ENCODE measurements at places on chromosomes 5 and 9.
A peak's percentile ranks its signal among the peaks of the same experiment; 100 is the strongest.

DNA sequence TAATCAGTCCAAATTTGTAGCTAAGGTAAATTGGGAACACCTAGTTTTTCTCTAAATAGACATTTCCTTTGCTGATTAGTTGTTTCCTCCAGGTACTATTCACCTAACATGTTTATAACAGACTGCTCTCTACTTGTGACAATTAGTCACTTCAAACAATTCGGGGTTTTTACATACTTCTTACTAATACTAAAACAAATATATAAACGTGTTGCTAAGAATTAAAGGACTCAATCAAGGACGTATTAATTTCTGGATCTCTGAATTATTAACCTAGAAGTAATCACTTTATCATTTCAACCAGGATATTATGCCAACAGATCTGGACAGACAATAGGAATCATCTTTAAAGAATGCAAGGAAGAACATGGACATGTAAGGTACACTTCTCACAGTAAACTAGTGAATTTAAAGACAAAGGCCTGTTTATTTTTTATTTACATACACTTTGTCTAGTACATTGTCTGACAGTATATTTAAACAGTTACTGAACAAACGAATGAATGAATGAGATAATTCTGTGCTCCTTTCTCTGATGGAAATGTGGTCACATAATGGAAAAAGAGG, 22.3 kb downstream of the PJA2 start:
- DNase-seq = no peak

DNA sequence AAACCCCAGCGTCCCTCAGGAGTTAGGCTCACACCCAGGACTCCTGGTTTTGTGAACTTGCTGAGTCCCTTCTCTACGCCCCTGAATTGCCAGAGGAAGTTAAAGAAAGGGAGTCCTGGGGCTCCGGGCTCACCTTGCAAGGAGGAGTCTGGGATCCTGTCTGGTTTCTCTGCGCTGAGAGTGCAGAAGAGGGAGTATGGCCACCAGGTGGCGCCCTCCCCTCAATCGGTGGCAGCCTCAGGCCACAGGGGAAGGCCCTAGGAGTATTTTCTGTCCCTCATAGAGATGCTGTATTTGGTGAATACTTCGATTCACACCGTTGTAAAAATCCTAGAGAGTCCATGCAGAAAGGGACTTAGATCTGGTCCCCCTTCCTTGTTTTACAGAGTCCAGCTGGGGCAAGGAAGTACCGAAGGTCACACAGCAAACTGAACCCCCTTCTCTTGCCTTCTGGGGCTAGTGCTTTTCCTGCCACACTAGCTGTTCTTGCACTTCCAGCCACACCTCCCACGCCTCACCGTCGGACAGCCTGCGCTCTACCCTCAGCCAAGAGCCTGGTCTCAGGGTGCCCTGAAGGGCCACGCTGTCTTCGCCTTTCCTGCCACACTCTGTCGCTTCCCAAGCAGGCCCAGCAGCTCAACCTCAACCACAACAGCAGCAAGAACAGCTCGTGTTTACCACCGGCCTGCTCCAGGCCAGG, 10.2 kb downstream of the HAND1 start:
- DNase-seq = peak; percentile 91

GRCh38 chr5:40653221-40654022, 26.3 kb upstream of the PTGER4 start:
- DNase-seq = no peak

- no peak for DNase-seq
Measured at GRCh38 chr5:163941079-163941478, 435.7 kb downstream of the MAT2B start.

DNA sequence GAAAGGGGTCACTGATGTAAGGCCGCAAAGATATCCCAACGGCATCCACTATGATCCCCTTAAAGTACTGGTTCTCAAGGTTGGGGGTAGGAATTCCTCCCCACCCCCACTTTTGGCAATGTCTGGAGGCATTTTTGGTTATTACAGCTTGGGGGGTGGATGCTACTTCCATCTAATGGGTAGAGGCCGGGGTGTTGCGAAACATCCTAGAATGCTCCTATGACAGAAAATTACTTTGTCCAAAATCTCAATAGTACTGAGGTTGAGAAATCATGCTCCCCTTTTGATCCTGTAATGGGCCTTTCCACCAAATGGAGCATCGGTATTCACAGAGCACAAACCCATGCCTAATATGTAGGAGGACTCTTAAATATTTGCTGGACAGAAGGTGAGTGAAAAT, 20.8 kb upstream of the TCERG1 start:
- no peak for DNase-seq

DNA sequence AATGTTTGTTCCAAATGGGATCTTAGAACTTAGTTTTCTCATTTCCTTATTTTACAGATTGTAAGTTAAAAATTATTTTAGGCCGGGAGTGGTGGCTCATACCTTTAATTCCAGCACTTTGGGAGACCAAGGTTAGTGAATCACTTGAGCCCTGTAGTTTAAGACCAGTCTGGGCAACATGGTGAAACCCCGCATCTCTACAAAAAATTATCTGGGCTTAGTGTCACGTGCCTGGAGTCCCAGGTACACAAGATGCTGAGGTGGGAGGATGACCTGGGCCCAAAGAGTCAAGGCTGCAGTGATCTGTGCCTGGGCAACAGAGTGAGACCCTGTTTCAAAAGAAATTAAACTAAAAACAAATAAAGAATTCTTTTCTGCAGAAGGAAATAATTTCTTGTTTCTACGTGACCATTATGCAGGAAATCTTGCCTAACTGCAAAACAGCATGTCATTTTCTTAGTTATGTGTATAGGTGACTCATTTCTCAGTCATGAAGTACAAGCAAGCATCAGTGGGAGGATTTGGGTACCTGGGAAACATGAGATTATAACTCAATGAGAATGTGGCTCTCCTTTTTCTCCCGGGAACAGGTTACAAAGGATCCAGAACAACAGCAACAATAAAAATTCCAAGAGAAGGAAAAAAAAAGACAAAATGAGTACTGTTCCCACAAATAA, 375.1 kb upstream of the ST8SIA4 start:
- no peak for DNase-seq

- DNase-seq = no peak
Measured at GRCh38 chr5:168301593-168302390, 10.3 kb downstream of the WWC1 start.

DNA sequence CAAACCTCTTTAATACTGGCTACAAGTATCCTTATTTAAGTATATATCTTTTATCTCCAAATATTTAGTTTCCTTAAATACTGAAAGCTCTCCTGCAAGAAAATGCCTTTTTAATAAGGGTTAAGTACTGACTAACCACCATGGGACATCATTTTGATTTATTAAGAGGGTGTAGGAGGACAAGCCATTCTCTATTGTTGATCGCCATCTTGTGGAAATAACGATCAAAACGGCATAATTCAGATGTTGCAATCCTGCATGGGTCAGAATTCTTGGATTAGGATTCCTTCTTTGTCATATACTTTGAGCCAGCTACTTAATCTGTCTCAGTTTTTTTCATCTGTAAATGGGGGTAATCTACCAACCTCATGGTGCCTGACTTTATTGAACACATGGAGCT, 28.7 kb upstream of the C5orf46 start:
- DNase-seq = no peak

DNA sequence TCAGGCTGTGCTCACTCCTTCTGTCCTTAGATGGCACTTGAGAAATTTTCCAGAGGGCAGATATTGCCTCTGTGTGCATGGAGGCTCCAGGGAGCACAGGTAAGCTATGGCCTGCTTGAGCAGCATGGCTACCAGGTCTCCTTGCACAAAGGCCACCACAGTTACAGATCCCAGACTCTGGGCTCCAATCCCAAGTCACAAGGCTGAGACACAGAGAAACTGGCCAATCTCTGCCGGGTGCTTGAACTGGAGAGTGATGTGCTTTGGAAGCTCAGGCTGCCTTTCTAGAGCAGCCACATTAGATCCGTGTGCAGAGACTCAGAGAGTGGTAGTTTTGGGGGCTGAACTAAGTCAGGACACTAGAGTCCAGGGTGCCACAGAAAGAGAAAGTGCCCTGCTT, 145.7 kb downstream of the SEMA6A start:
- no peak for DNase-seq

GRCh38 chr9:109450346-109450745, 47.8 kb downstream of the PTPN3 start:
- no peak for DNase-seq

- DNase-seq = no peak
Measured at GRCh38 chr5:71872311-71872864, 153.3 kb downstream of the CARTPT start.

- no peak for DNase-seq
Measured at GRCh38 chr5:124604419-124604818, 142.0 kb downstream of the ZNF608 start.

GRCh38 chr5:38794986-38795385, 50.8 kb upstream of the OSMR start:
- no peak for DNase-seq

GRCh38 chr5:38453506-38453905, 102.9 kb downstream of the LIFR start:
- DNase-seq = no peak

DNA sequence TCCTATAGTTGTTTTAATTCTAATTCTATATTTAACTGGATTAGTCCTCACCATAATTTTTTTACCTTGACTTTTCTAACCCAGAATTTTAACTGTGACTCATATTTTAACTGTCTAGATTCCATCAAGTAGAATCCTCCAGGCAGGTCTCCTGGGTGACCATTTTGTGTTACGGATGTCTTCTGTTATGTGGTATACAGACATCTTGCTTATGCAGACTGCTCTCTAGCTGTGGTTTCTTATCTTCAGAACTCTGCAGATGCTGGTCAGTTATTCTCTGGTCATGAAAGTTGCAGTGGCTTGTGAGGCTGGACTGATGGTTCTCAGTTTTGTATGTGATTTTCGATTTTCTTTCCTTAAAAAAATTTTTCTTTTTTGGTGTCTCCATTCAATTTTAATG, 139.4 kb downstream of the ATG10 start:
- DNase-seq = no peak

- peak; percentile 15 for DNase-seq
Measured at GRCh38 chr9:75889977-75890471, 449 bp upstream of the PCSK5 start.

GRCh38 chr5:147176422-147176821, 58.4 kb upstream of the STK32A start:
- no peak for DNase-seq

GRCh38 chr9:130399768-130400167, 45.0 kb upstream of the ASS1 start:
- DNase-seq = no peak

GRCh38 chr5:144169904-144170275, 569 bp downstream of the YIPF5 start:
- DNase-seq = no peak

DNA sequence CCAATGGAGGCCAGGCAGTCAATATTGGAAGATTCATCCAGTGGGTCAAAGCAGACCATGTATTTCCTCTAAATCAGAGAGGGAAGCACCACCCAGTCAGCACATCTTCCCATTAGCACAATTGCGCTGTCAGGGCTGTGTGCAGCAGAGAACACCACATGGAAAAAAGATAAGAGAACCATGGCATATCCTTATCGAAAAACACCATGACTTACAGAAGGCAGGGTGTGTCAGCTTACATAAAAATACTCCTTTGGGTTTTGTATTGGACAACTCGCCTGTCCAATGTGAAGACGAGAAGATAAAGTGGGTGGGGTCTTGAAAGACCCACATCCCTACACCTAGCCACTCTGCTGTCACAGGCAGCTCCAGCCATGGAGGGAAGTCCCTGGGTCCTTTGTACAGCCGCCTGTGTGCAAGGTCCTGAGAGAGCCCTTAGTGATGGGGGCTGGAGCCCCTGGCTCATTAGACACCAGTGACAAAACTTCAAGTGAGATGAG, 71.9 kb upstream of the SPATA31E1 start:
- DNase-seq = no peak

DNA sequence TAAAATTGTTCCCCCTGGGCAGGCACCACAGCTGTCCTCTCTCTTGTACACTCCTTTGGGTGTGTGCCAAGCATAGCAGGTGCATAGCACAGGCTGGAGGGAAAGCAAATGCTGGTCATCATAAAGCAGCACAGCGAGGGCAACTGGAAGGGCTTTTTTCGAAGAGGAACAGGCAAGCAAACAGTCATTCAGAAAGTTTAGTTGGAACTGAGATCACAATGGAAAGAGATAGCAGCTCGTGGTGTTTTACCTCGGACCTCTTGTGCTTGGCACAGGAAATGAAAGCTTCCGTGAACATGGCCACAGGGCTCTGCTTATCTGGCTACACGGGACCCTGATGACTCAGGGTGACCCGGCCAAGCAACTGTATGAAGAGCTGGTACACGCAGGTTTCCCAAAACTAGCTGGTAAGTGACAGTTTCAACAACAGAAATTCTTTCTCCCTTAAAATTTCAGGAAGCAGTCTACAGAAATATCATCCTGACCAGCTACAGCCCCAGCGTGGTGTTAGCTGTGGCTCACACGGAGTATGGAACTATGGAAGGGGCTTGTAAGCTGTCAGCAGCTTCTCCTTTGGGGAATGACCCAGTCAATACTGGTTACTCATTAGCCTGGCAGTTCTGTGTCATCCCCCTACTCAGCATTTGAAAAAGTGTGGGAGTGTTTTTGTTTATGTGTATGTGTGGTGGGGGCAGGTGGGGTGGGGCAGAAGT, 48.1 kb downstream of the POC5 start:
- no peak for DNase-seq

GRCh38 chr5:61311836-61312808, 19.9 kb upstream of the ZSWIM6 start:
- DNase-seq = no peak

- no peak for DNase-seq
Measured at GRCh38 chr5:75614176-75614575, 2.9 kb downstream of the ANKDD1B start.

DNA sequence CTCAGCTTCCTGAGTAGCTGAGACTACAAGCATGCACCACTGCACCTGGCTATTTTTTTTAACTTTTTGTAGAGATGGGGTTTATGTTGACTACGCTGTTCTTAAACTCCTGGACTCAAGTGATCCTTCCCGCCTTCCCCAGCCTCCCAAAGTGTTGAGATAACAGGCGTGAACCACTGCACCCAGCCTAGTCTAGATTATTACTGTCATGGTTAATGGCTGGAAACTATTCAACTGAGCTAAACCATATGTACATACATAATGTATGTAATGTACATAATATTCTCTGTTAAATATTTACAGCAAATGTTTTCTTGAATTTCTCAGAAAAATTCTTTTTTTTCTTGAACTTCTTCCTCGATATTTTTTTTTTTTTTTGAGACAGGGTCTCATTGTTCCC, 21.3 kb downstream of the PPP2CA start:
- no peak for DNase-seq

DNA sequence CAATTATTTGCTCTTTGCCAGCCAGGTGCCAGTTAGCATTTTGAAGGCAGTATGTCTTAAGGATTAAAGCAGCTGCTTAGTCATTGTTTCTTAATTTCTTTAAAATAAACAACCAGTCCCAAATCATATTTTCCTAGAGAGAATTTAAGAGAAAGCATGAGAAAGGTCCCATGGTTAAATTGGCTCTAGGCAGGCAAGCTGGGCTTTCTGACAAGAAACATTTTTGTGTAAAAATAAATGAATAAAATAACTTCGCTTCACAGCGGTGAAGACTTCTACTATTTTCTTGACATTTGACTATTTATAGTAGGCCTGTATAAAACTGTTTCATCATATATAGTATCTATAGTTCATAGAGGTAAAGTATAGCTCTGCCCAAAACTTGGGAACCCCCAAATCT, 617.7 kb upstream of the C9orf72 start:
- no peak for DNase-seq

- no peak for DNase-seq
Measured at GRCh38 chr5:79695526-79695925, 5.9 kb downstream of the CMYA5 start.

- DNase-seq = no peak
Measured at GRCh38 chr5:72815580-72816283, 729 bp upstream of the TNPO1 start.

- DNase-seq = no peak
Measured at GRCh38 chr5:5383461-5383860, 39.0 kb upstream of the ICE1 start.
